ENCODE measurements at places on chromosomes 5 and 9.

GRCh38 chr5:171978016-171978415 is 28.4 kb downstream of the FBXW11 start:
- no peak for DNase-seq

DNA sequence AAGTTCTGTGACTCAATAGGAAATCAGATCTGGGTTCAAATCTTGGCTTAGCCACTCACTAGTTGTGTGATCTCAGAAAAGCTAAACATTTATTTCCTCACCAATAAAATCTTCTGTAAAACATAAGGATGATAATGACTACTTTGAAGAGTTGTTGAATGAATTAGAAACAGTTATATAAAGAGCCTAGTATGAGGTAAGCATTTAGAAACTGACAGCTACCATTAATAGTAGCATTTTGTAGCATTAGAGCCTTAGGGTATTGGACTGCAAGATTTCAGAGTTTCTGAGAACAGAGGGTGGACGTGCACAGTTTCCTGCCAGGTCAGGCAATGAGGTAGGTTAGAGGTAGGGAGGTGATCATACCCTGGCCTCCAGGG is 293.2 kb downstream of the CWC27 start:
- no peak for DNase-seq

- DNase-seq, result no peak
Measured at GRCh38 chr5:32159328-32160072, 14.6 kb downstream of the GOLPH3 start.

DNA sequence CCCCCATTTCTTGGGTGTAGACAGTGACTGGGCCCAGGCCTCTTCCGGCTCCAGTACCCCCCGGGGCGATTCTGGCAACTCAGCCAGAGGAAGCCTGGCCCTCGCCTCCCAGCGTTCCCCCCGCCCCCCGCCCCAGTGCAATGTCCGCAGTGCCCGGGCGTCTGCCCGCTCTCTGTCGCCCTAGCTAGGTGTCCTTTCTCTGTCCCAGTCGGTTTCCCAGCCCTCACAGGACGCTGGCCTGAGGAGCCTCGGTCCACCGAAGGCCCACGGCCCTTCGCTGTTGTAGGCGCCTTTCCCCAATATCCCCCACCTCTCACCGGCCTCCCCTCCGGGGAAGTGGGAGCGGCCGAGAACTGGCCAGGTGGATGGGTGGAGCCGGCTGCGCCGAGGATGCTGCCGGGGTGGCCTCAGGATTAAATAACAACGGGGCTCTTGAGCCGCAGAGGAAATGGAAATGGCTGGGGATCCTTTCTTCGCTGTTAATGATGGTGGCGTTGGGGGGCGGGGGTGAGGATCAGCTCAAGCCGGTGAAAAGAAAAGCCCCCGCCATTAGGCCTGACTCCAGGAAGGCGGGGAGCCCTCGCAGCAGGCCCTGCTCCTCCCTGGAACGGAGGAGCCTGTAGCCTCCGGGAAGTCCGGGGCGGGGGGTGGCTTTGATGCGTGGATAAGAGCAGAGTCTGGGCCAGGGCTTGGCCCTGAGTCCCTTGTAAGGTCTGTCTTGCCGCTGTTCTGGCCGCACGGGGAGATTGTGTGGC is 1.1 kb upstream of the SPRY4 start:
- DNase-seq, result no peak

DNA sequence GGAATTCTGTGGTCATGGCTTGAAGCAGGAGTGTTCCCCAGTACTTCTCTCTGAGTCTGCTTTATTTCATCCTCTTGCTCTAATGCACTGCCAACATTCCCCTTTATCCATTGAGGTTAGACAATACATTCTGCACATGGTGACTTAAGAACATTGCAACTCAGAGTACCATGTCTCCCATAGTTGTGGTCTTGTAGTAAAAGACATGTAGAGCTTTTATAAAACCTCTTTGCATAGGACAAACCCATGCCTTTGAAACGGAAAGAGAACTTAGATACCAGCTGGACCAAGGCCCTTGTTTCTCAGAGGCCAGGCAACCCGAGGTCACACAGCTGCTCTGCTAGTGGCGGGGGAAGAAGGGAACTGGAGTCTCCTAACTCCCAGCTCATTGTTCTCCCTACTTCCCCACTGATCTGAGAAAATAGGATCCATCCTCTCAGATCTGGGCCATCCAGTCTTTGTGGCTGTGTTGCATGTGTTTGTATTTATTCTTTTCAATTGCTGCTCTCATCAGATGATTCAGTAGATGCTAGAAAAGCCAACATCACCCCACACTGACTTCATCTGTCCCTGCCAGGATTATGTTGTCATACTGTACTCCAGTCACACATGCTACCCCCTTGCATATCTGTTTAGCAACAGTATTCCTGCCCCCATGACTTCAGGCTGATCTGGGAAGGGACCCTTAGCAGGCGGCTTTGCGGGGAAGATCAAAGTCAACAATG is 236.9 kb downstream of the SAXO1 start:
- peak; percentile 78 for DNase-seq

DNA sequence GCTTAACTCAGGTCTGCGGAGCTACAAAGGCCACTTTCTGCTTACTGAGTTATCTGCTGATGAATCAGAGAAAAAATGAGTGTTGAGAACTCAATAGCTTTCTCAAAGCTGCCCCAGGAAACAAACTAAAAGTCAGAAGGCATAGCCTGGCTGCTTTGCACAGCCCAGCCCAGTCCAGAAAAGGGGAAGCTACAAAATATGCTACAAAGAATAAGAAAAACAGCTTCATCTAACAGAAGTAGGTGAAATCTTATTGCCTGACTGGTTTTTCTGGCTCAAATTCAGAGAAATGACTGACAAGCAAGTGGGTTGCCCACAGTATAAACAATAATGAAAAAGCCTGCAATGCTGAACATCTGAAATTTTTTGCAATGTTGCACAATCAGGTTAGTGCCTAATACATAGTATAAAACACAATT is 156.2 kb downstream of the PPP2R2B start:
- DNase-seq, result no peak

DNA sequence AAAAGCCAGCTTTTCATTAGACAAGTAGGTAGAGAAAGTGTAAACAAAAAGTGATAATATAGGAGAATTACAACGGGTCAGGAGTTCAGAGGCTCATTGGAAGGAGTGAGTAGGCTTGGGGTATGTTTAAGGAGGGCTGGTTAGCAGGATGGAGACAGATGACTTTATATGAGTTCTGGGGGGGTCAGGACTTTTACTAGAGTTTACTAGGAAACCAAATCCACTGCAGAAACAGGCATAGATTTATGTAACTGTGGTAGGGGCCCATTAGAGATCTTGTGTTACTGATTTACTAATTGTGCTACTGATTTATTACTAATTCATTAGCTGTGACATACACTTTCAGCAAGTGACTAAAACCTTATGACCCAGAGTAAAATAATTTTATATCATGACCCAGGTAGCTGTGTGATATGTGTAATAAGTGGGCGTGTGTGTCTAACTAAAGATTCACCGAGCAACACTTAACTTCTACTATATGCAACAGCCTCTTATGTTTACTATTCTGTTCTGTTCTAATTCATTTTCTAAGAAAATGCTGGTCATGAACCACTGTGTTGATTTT is 73.5 kb downstream of the IQGAP2 start:
- no peak for DNase-seq

GRCh38 chr5:473551-474192 is 30.7 kb downstream of the EXOC3 start:
- no peak for DNase-seq

- no peak for DNase-seq
Measured at GRCh38 chr5:15544039-15544438, 44.1 kb downstream of the FBXL7 start.

GRCh38 chr9:137630679-137631078 is 11.9 kb downstream of the EHMT1 start:
- DNase-seq, result no peak

GRCh38 chr9:75102177-75102790 is 14.0 kb downstream of the OSTF1 start:
- DNase-seq, result no peak

DNA sequence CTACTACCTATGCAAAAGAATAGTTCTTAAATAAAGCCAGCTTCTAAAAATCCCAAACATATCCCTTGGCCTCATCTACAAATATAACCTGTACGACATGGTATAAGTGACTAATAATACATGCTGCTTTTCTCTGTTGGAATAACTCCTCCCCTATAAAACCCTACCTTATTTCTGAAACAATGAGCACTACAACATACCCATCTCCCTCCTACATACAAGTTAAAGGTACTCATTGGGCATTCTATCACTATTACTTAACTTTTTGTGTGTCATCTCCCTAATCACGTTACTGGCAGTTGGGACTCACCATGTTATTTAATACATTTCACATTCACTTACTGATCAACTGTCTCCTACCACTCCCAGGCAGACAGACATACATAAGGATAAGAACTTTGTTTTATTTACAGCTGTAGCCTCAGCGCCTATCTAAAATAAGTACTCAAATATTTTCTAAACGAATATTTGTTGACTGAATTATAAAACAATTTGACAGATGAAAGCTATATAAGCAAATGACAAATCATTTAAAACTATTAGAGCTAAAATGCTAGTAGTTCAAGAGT is 4.1 kb downstream of the CLK4 start:
- DNase-seq, result no peak

DNA sequence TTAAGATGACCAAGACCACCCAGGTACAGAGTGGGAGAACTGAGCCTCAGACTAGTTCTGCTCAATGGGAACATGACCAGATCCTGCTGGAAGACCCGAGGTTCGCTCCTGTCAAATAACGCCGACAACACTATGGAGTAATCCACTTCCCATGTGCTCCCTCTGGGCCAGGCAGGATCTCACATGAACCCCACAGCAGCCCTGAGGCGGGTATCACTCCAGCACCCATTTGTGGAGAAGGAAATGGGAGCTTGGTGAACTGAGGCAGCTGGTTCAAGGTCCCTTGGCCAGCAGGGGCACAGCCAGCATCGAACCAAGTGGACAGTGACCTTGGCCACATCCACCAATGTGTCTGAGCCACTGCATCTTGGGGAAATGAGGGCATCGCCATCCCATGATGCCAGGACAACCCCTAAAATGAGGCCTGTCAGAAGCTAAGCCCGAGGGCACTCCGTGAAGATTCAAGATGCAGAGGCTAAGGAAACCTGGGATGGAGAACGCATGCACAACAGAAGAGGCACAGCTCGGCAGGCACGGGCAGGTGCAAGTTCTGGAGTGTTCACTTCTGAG is 8.5 kb downstream of the ANKS6 start:
- no peak for DNase-seq

DNA sequence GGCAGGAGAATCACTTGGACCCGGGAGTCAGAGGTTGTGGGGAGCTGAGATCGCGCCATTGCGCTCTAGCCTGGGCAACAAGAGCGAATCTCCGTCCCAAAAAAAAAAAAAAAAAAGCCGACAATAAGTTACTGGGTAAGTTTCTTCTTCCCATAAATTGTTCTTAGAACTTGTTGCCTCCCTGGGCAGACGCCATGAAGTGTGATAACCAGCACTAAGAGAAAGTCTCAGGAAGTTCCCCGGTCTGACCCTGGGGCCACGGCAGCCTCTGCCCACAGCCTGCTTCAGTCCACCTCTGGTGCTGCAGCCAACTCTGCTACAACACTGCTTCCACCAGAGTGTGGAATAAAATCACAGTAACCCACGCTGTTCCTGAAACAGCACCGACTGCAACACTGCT is 19.1 kb downstream of the LPCAT1 start:
- DNase-seq, result no peak

DNA sequence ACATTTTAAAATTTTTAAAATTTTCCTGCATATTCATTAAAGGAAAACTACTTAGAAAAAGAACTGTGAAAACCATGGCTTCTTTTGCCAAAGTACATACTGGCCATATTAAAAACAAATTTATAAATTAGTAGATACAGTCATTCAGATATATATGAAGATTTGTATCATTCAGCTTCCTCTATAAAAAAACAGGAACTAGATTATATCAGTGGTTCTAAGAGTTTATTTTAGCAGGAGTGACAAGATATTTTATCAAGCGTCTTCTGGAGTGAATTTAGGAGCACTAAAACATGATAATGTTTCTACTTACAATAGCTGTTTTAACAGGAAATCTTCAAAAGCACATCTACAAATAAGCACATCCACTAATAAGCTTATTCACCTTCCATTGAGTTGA is 171.4 kb downstream of the RAPGEF6 start:
- no peak for DNase-seq

DNA sequence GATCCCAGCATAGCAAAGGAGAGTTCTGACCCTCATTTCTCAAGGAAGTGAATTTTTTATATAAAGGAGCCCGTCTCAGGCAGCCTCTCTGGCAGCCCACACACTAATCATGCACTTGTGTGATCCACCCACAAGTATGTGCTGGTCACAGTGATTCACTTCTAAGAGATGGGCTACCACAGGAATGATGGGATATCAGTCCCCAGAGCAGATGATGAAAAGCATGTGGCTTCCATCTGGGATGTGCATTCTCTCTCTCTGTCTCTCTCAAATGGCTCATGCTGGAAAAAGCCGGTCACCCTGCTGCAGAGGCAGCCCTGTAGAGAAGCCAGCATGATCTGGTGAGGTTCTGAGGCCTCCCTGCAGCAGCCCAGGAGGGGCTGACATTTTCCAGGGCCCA is 74.2 kb upstream of the ADCY2 start:
- DNase-seq, result peak; percentile 98

- no peak for DNase-seq
Measured at GRCh38 chr5:147645197-147645596, 135.3 kb upstream of the DPYSL3 start.

- no peak for DNase-seq
Measured at GRCh38 chr9:22148876-22149637, 140.0 kb upstream of the CDKN2B start.

- DNase-seq, result no peak
Measured at GRCh38 chr9:96057155-96057554, 181.7 kb downstream of the ERCC6L2 start.

- no peak for DNase-seq
Measured at GRCh38 chr9:133420392-133420827, 1.8 kb upstream of the ADAMTS13 start.

DNA sequence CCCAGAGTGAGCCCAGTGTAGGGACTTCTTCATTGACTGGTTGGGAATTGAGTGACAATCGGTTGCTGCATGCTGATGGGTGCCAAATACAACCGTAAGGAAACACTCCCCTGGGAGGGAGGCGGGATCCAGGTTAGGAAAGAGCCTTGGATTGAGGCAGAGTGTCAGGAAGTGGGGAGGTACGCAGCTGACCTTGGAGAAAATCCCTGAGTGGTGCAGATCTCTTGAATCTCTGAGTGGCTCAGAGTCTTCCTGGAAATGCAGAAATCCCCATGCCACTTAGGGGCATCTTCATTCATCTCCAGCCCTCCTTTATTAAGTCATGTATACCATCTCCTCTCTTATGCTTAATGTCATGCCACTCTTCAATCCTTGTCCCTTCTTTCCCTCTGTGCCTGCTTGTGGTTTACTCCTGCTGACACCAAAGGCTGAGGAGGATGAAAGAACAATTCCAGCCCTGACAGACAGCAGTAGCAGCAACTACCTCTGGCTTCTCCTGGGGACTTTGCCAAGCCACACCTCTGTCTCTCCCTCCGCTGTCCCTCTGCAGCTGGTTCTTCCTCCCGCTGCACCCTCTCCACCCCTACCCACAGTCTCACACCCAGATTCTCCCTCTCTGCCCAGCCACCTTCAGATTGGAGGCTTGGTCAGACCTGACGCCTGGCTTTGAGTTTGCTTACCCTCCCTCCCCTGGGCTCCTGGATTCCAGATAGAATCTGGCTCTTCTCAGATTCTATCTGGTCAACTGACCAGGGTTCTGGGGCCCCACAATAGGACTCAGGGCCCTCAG is 14.1 kb upstream of the LCP2 start:
- no peak for DNase-seq
